Left hindlimb (tissue), 1 donor: ENCODE measurements at places on chromosomes 7 and 10.

DNA sequence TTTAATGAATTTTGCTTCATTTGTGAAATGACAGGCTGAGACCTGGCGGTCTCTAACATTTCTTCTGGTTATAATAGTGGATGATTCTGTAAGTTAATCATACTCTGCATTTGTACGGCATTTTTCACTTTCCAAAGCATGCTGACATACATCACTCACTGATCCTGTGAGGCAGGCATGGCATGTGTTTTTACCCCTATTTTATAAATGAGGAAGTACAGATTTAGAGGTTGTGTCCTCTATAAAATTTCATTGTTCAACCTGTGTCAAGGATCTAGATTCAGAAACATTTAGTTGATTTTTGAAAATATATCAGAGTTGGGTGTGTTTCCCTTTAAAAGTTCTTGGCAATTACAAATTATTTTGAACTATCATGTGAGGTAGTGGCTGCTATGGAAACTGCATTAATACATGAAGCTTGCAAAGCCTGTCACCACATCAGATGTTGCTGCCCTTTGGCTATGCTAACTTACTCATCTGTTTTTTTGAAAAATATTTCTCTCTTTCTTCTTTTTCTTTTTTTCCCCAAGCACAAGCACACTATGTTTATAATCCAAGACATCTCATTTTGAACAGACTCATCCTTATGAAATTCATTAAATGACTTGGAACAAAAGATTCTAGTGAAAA lies 172.7 kb downstream of the GNAI1 start:
- no peak for DNase-seq

- DNase-seq: peak; percentile 63
These were observed 42.7 kb downstream of the PLAU start for GRCh38 chr10:73953665-73954064.

DNA sequence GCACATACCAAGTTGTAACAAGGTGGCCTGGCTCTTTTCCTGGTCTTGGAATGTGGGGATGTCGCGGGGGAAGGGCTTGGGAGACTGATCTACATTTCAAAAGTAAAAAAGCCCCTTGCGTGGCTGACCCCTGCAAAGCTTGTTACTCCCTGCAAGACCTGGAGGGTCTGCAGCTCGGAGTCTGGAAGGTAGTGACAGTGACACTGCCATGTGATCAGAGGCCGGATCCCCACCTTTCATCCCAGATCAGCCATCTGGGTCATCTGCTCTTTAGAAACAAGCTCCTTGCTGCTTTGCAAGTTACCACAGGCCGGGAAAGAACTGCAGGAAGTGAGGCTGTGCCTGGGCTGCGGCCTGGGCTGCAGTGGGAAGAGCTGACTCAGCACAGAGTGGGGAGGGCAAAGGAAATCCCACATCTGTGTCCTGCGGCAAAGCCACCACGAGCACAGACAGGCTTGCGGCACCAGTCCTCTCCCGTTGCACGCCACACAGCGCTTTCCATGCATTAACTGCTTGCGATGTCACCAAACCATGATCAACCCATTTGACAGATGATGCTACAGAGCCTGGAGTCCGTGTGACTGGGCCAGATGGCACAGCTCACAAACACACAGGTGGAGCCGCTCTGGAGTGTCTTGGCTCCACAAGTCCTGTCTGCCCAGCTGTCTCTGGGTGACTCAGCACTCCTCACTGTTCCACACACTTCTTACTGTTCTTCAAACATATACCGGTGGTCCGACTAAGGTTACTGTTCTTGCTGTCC lies 97.7 kb downstream of the SH3PXD2A start:
- DNase-seq: peak; percentile 83

DNA sequence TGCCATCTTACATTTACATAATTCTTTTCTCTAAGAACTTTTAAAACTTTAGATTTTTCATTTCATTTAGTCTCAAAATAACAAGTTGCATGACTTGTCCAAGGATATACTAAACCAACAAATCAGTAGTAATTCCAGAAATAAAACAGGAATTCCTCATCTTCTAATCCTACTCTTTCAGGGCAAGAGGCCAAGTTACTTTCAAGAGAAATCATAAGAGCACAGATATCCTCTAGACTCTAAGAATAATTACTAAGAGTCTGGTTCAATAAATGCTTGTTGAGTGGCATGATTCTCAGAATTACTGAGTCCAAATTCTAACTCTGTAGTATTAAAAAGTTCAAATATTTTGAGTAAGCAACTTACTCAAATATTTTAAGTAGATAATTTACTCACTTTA lies 12.9 kb downstream of the PDZD8 start:
- DNase-seq: no peak

- DNase-seq: no peak
These were observed 80.0 kb upstream of the UNC5B start for GRCh38 chr10:71132321-71132810.
